ENCODE measurements at places on chromosomes 13 and 19.

DNA sequence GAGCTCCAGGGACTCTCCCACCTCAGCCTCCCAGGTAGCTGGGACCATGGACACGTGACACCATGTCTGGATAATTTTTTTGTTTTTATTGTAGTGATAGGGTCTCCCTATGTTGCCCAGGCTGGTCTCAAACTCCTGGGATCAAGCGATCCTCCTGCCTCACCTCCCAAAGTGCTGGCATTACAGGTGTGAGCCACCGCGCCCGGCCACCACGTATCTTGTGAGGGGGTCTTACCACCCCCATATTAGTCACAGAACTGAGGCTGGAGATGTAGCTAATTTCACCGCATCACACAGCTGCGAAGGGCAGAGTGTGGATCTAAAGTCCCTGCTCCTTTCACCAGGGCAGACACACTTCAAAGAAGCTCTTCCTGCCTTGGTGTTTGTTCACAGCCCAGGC is 211.8 kb upstream of the SOX1 start:
- no peak for DNase-seq

DNA sequence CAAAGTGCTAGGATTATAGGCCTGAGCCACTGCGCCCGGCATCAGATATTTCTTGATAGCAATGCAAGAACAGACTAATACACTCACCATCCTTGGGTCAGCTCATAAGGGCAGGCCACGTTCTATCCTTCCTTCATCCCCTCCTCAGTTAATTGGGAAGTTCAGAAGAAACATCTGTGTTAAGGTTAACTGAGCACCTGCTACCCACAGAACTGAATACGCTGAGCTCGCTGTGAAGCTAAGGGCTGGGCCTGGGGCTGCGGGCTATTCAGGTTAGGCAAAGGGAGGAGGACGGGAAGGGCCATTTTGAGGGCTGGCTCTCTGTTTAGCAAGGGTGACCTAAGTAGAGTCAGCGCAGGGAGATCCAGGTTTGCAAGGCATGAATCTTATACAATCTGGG is 43.0 kb upstream of the UQCRFS1 start:
- DNase-seq, result no peak

DNA sequence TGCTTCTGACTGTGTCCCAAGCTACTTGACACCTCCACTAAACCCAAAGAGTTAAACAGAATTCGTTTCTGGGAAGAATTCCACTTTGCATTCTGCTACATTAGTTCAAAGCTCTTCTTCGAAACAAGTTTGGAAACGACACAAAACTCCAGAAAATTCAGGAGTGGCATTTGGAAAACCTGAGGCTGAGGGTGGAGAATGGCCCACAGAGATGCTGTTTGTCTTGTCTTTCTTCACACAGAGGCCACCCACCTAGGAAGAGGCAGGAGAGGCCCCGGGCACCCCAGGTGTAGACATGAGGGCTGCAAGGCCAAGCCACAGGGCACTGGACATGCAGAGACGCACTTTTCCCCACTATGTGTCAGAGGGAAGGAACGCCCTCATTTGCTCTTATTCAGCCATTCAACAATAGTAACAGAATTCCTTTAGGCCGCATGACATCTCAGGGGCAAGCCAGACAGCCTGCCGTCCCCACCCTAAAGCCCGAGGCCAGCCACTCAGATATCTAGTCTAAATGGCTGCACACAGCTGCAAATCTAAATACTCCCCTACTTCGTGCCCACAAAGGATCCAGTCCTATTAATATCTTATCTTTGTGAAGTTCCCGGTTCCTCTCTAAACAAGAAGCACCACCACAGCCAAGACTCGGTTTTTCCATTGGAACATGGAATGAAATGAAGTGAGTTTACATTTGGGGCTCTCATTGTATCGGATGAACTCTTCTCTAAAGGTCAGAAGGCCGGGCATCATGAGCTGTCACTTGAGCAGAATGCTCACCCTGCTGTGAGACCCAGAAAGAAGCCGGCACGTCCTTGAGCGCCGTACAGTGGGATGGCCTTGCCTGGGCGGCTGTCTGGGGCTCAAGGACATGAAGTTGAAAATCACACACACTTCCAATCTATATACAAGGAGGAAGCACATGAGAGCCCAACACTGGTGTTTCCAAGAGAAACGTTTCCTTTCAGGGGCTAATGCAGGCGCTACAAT is 19.8 kb downstream of the COL4A1 start:
- no peak for DNase-seq

DNA sequence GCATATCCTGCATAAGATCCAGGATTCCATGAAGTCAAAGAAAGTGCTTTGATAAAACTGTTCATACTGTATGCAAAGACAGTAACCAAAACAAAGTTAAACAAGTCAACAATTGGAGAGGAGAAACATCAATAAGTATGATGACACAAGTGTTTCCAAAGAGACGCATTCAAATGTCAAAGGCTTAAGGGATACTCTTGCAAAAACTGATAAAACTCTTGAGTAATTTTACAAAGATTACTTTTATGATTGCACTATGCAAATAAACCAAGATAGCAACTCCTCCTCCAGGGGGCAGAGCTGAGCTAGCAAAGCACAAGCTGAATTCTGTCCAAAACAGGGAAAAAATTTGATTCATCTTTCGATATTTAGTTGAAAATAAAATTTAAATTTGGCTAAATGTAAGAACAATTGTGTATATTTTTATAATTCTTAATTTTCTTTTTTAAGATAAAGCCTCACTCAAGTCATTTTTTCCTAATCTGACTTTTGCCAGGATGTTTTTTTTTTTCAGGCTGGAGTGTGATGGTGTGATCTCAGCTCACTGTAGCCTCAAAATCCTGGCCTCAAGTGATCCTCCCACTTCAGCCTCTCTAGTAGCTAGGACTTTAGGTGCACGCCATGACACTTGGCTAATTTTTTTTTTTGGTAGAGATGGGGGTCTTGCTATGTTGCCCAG is 84.0 kb downstream of the MZT1 start:
- no peak for DNase-seq

DNA sequence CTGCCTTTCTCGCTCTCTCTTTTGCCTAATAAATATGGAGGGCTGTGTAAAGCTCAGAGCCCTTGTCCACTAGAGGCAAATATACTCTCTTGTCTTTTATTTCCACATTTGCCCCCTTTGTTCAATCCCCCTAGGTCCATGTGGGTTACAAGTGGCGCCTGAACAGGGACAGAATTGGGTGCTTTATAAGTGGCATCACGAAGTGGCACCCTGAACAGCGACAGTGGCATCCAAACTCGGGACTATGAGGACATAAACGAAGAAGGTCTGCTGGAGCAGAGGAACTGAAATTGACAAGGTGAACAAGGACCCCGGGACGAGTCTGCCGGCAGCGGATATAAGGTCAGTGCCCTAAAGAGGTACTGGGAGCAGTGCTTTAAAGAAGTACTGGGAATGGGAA is 4.3 kb upstream of the ZNF610 start:
- DNase-seq, result no peak

DNA sequence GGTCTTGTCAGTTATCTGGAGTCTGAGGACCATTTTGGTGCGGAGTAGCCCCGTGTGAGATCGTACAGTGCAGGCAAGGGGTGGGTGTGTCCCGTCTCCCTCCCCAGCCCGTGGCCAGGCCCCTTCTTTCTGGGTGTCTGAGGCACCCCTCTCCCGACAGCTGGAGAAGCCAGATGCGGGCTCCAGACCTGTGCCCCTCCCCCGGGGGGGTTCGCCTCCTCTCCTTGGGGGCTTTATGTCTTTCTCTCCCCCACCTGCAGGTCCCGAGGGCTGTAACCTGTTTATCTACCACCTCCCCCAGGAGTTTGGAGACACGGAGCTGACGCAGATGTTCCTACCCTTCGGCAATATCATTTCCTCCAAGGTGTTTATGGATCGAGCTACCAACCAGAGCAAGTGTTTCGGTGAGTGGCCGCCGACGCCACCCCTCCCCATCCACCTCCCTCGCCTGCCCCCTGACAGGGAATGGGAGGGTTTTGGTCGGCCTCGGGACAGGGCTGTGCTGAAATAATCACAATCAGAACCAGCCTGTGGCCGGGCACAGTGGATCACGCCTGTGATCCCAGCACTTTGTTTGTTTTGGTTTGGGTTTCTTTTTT is 65.6 kb downstream of the CELF5 start:
- no peak for DNase-seq

DNA sequence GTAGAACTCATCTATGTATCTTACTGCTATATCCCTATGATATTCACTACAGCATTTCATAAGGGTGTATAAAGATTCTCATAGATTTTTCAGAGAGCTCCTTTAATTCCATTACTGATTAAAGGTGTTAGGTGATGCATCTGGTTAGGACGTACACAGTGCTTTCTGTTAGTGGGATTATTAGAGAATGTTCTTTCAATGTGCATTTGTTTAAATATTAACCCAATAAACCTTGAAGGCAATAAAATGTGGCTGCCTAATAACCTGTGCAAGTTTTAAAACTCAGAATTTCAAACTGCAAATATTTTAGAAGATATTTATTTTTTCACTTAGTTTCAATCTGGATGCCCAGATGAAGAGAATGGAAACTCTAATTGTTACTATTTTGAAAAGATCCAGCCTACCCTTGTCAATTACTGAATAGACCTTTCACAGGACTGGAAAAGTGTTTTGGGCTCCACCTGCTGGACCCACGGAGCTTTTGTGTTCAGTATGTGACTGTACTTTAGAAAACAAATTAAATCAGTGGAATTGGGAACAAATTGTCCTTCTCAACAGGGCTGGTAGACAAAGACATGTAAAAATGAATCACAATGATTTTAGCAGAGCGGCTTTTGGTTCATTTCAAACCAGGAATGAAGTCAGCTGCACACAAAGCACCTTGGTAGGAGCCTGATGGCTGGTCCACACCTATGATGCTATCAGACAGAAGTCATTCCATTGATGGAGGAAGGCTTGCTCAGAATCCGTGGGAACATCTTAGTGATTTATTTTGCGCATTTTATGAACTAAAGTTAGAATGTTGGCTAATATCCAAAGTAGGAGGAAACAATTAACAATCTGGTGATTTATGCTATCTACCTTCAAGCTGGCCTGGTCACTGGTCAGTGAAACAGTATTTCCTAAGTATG is 89.4 kb upstream of the RAP2A start:
- DNase-seq, result peak; percentile 49

DNA sequence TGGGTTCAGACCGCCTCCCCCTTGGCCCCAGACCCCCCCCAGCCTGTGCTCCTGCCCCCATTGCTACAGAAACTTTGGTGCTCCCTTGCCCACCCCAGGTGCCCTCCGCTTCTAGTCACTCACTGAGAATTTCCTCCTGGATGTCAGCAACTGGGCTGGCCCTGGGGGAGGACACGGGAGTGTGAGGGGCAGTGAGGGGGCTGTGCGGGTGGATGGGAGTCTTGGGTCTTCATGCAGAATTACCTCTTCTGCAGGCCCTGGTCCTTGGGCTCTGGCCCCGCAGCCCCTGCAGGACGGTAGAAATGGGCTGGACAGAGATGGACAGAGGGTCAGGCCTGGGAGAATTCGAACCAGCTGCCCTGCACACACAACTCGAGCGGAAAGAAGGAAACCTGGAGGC is 4.8 kb downstream of the LILRB5 start:
- DNase-seq, result no peak
